ENCODE measurements at places on chromosomes 16 and 17.

- DNase-seq = no peak
Observed at GRCh38 chr16:5622234-5622884, 524.8 kb upstream of the EEF2KMT start.

GRCh38 chr17:59876107-59876506 lies 16.6 kb downstream of the TUBD1 start:
- DNase-seq = no peak

- DNase-seq = no peak
Observed at GRCh38 chr16:47852991-47853390, 302.8 kb downstream of the ABCC12 start.

GRCh38 chr17:82008941-82009405 lies 13.7 kb downstream of the CENPX start:
- no peak for DNase-seq

DNA sequence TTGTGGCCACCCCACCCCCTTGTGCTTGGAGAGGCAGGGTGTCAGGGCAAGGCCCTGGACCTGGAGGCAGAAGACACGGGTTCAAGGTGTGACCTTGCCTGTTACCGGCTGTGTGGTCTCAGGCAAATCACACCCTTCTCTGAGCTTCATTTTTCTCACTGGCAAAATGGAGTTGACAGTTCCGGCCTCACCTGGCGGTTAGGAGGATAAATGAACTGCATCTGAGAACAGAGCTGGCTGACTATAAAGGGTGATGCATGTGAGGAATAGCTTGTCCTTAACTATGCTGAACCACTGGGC lies 4.2 kb upstream of the MEOX1 start:
- no peak for DNase-seq

GRCh38 chr17:31453896-31454295 lies 62.4 kb downstream of the RAB11FIP4 start:
- DNase-seq = no peak

DNA sequence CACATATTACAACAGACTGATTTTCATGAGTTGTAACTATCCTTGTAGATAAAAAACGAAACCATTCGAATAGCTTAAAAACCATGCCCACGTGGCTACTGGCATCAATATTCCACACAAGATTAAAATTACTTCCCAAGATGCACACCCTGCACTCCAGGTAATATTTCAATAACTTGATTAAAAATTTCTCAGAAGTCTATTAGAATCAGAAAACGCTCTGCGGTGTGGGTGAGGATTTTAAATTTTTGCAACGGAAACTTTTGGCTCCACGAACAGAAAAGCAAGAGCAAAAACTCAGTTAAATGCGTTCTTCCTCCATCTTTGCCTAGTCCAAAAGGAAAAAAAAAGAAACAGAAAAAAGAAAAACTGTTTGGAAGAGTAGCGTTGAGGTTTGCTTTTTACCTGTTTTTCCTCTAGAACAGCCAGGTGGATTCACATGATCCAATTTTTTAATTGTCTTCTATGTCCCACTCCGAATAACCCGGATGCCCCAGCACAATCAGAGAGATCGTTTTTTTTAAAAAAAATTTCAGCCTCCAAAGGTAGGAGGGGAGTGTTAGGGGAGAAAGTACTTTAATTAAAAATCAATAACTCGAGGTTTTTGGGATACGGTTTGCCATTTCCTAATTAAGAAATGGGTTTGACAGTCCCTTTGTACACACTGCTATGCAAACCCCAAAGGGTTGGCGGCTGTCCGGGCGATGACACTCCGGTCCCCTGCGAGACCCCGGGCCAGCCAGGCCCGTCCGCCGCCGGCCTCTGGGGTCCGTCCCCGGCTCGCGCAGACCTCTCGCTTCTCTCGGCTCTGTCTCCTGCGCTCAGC lies 708 bp upstream of the NFAT5 start:
- no peak for DNase-seq

- DNase-seq = no peak
Observed at GRCh38 chr16:20879175-20880040, 20.8 kb downstream of the DCUN1D3 start.

DNA sequence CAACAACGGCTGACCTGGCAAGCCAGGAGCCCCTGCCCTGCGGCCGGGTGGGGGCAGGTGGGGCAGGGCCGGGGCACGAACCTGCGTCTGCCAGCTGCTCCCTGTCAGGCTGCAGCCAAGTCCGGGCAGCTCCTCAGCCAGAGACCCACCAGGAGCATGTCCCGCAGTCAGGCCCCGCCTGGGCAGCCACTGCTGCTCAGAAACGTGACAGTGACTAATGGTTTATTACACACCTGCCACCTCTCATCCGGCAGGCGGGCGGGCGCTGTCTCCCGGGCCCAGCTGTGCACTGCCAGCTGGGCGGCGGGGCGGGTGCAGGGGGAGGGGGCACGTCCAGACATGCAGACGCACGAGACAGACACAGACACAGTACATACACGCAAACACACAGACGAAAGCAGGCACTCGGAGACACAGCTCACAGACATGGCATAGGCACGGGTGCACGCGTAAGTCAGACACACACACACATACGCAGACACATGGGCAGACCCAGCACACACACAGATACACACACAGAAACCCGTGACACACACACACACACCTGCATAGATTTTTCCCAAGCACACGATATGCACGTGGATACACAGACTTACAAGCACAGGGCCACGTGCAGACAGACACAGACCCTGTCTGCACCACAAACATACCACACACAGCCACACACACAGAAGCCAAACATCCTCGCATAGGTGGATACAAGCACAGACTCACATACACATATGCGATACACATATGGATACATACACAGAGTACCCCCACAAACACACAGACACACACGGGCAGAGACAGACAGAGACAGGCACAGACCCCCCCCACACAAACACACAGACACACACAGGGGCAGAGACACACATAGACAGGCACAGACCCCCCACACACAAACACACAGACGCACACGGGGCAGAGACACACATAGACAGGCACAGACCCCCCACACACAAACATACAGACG lies 248.3 kb upstream of the CIBAR2 start:
- no peak for DNase-seq

- no peak for DNase-seq
Observed at GRCh38 chr16:69073181-69073702, 32.2 kb upstream of the HAS3 start.

DNA sequence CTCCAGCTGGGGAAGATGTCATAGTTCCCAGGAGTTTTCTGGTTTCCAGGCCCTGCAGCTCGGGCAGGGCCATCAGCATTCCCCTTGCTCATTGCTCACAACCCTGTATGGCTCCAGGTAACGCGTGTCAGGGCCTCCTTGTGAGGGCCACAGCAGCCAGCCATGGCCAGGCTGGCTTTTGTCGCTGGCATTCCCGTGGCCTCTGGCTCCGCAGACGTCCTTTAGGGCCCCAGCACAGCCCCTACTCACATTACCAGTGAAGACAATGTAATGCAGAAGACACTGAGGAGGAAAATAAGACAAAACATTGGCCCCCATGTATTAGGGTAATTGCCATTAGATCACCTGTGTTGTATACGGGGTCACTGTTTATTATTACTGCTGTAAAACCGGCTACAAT lies 1799.0 kb downstream of the TP53TG3F start:
- DNase-seq = no peak

- no peak for DNase-seq
Observed at GRCh38 chr17:933312-934073, 46.1 kb downstream of the NXN start.

GRCh38 chr16:56423584-56424403 lies 1.6 kb downstream of the AMFR start:
- DNase-seq = no peak

DNA sequence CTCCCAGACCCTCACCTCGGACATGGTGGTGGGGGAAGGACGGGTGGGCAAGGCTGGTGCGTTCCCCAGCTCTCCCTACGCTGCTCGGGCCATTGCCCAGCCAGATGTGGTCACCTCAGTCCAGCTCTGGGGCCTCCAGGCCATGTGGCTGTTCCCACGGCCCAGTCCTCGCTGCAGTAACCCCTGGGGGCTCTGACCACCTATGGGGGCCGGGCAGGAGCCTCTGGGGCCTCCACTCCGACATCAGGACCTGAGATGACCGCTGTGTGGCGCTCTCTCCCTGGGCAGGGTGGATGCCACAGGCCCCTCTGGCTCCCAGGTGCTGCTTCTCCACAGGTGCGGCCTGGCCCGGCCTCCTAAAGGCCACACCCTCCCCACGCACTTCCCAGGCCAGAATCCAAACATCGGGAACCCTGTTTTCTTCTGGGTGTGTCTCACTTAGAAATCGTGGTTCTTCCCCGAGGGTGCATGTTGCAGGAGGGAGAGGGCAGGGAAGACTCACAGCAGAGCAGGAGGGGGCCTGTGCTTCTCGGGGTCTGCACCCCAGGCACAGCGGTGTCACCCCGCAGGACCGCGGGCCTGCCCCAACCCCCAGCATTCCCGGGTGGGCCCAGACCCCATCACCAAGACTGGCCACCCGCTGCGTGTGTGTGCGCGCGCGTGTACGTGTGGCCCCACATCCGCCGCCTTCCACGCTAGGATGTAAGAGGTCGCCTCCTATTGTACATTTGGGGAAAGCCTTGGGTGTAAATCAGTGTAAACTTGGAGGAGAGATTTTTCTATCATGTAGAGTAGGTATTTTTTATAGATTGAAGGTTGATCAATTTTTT lies 5.9 kb upstream of the CAPN15 start:
- no peak for DNase-seq

DNA sequence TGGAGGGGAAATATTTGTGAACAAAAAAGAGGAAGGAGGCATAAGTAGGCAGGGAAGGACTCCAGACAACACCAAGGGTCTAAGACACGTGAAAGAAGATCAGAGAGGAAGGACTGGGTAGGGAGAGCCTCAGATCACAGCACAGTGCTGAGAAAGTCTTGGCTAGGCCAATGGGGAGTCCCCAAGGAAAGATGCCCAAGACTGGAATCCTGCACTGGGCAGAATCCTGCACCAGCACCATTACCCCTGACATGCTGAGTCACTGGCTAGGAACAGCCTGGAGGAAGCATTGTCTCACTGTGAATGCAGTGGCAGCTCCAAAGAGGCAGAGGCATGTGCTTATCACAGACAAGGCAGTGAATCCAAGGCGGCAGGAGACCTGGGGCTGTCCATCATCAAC lies 19.2 kb downstream of the CLEC19A start:
- DNase-seq = no peak

- DNase-seq = no peak
Observed at GRCh38 chr16:81516478-81517149, 72.0 kb downstream of the CMIP start.

DNA sequence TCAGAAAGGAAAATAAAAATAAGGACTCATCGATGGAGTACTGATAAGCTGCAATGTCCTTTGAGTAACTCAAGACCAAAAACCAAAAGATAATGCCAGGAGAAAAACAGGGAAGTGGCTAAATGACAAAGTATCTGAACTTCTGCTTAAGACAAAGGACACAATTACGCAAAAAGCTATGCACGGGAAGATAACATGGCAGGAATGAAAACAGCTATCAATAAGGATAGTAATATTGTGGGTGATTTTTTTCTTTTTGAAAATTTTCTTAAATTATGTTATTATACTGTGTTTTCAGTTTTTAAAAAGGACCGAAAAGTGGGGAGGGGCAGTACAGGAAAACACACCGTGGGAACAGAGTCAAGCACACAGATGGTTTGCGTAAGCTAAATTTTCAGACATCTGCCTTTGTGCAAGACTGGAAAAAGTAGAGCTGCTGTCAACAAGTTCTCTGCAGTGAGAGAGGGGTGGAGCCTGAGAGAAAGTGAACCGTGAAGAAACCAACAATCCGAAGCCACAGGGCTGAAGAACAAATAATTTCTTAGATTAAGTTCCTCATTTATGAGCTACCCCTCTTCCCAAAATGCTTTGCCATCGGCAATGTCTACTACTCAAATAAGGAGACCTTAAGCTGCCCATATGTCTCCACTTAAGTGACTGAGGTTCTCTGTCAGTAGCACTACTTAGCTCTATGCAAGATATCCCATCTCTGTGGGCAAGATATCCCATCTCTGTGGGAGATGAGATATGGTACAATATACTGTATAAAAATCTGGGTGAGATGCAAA lies 99.9 kb upstream of the CORO6 start:
- peak; percentile 22 for DNase-seq

- no peak for DNase-seq
Observed at GRCh38 chr16:66906916-66907836, 11.5 kb downstream of the CDH16 start.

GRCh38 chr17:49600949-49601348 lies 25.3 kb downstream of the NXPH3 start:
- no peak for DNase-seq

DNA sequence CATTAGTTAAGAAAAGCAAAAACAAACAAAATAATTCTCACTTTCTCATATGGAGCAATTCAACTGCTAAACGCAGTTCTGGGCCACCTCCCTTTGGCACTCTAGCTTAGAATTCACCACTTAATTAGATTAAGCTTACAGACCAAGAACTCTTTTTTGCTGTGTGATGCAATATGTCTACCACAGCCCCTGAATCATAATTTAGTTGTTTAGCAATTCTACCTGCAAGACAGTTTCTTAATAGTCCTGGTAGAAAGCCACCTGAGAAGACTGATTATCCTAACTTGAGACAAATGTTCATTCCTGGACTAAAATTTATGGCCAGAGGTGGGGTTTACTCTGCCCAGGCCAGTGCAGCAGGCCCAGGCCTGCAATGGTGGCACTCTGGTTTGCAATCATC lies 205.9 kb downstream of the HS3ST3A1 start:
- DNase-seq = no peak

GRCh38 chr16:11686713-11687380 lies 18.6 kb downstream of the SNN start:
- DNase-seq = no peak

DNA sequence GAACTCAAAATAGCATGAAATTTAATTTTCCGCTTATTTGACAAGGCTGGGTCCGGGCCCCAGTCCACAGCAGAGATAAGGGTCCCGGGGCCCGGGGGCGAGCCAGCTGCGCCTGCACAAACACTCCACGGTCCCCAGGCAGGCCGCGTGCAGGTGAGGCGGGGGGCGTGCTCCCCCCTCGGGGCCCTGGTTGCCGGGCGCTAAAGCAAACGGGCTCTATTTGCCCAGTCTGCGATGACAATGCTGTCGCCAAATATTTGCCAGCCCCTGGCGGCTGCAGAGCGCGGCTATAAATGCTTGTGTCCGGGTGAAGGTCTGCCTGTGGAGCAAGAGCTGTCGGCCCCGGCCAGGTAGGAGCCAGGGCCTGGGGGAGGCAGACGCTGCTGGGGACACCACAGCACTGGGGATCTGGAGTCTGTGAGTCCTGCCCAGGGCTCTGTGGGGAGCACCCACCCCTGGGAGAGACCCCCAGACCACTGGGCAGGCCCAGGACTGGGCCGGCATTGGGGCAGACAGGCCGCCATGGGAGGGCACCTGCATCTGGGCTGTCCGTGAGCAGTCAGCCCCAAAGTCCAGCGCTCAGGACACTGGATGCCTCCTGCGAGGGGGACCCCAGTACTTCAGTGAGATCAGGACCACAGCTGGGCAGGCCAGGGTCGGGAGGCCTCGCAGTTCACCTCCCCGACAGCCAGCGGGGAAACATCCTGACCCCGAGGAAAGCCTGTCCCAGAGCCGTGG lies at the start of gene PERCC1:
Gene PERCC1 (plus strand): TSS at position 320 of the 738 bp plus-strand sequence. CDS start 1,516 bp downstream, outside the sequence.
- DNase-seq = no peak

DNA sequence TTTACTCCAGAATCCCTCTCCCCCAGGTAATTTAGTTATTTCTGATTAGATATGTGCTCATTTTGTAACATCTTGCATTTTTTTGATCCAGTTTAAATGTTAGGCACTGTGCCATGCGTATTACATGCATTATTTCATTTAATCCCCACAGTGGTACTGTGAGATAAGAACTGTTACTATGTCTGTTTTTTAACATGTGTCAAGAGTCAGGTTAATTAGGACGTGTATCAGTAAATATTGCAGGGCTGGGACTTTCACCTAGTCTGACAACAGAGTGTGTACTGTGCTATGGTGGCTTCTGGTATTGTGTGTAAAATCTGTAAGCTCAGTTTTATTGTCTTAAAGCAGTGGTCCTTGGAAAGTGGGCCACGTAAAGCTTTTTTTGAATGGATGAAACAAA lies 10.6 kb downstream of the RSPRY1 start:
- DNase-seq = no peak

Data from stimulated activated CD4-positive, alpha-beta T cell treated with anti-CD3 and anti-CD28 coated beads, Interleukin-1b, Interleukin-23, amount 100 ng/mL, for 48 hours (primary cell).